Left renal cortex interstitium (tissue), 4 donors: ENCODE measurements at places on chromosomes 12 and 14. TPM values are rescaled to one million over a fixed set of nuclear protein-coding genes. Genes with fewer than 3 reads are reported as not detected.

The EIF2S3B gene
- 0.73 TPM for polyA plus RNA-seq

The LRRIQ1 gene
- 27.8 TPM for polyA plus RNA-seq

The ZNF891 gene
- 8.1 TPM for polyA plus RNA-seq

The MFAP5 gene
- polyA plus RNA-seq, result 3.5 TPM

The TAS2R7 gene
- not detected for polyA plus RNA-seq

The NINJ2 gene
- polyA plus RNA-seq, result 0.76 TPM

The NFATC4 gene
- polyA plus RNA-seq, result 95.6 TPM

The ANP32D gene
- 0.25 TPM for polyA plus RNA-seq

The SMARCC2 gene
- 97.5 TPM for polyA plus RNA-seq

The SELPLG gene
- polyA plus RNA-seq, result 2.8 TPM

The LHX5 gene
- polyA plus RNA-seq, result not detected

The HRK gene
- polyA plus RNA-seq, result 0.57 TPM
